ENCODE measurements at places on chromosomes 5 and 9.

DNA sequence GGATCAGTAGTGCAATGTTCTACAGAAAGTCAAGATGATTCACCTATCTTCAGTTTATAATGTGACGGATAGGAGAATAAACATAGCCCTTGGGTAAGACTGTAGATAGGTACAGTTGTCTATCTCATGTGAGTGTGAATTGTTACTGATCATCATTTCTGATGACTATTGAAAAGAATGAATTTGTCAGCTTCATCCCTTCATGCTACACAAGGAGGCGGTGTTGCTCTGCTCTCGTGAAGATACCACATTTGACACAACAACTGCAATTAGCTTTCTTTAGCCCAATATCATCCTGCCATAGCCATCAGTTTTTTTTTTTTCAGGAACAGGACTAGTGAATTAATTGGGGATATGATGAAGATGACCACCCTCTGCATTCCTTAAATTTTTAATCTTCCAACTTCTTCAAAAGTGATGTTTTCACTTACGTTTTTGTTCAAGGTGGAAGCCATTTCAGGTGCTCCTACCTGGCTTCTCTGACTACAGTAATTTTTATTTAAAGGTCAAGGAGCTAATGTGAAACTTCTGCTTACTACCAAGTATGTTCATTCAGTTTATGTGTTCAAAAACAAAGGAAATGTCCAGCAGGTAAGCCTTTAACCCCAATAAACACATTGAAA, 152.9 kb upstream of the MOCS2 start:
- DNase-seq, result no peak

DNA sequence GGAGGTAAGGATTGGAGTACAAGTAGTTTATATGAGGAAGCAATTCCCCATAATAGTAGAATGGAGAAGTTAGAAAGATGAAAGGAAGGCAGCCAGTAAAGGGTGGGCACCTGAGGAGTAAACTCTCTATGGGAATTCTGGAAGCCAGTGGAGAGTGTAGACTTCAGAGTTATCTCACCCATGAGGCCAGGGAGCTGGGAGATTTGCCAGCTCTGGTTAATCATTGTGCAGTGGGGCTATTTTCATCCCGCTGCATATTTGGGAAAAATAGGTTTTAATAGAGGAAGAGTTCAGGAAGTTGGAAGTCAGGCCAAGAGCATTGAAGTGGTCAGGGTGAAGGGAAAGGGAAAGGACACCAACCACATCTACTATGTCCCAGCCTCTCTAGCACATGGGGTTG, 242.3 kb upstream of the BRINP1 start:
- no peak for DNase-seq

DNA sequence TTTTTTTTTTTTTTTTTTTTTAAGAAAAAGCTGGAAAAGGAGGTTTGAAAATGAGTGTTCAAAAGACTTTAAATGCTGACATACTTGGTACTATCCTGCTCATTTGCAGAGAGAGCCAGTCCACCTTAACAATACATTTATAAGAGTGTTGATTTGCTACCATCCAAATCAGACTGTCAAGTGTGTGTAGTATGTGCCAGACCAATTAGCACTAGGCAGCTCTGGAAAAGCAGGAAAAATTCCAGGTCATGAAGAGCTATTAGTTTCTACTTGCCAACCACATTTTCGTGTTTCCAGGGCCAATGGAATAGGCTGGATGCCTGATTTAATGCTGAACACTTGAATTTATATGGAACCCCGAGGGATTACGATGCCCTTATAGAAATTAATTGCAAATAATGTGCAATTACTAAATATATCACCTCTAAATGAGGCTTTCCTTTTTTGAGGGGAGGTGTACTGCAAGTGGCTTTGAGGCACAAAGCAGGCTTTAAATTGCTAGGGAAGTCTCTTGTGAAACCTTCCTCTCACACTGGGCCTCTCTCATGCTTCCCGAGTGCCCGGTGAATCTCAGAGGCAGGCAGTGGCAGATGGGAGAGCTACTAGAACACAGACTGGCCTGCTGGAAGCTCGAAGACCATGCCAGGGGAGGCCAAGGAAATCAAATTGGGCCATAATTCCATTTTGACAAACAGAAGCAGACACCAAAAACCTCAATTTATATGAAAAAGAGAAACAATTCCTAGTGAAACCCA, 178.7 kb downstream of the PPP2R2B start:
- no peak for DNase-seq

GRCh38 chr5:160833806-160834205, 18.2 kb downstream of the ATP10B start:
- no peak for DNase-seq

- no peak for DNase-seq
Measured at GRCh38 chr5:25754895-25755294, 1110.1 kb upstream of the CDH10 start.

DNA sequence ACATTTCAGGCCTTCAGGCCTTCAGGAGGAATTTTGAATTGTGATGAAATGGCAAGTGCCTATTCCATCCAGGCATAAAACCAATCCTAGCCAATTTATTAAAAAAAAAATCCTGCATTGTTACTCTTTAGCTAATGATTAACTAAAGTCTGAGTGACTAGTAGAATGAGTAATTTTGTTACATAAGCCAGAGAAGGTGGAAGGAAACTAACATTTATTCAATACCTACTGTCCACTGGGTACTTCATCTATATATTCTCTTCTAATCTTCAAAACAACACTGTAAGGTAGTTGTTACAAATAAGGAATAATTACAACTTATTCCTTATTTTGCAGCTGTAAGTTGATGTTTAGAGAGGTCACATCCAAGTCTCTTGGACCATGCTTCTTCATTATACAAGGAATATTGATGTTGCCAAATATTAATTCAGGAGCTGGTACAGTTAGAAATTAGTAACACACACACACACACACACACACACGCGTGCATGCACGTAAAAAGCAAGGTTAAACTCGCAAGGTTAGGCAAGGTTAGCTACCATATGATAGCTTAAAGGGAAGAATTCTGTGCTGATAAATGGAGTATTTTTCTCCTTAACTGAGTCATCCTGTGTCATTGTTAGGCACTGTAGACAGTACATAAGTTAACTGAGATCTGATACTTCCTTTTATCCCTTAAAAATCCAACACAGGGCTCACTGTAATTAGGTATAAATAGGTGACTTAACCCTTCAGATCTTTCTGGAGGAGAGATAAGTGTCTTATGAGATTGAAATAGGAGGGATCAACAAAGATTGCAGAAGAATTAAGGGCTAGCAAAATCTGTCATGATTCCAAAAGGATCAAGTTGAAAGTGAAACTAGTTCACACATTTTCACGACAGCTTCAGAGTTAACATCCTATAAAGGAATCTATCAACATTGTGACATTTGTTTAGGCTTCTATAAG, 596.9 kb downstream of the PDE4D start:
- DNase-seq, result no peak

DNA sequence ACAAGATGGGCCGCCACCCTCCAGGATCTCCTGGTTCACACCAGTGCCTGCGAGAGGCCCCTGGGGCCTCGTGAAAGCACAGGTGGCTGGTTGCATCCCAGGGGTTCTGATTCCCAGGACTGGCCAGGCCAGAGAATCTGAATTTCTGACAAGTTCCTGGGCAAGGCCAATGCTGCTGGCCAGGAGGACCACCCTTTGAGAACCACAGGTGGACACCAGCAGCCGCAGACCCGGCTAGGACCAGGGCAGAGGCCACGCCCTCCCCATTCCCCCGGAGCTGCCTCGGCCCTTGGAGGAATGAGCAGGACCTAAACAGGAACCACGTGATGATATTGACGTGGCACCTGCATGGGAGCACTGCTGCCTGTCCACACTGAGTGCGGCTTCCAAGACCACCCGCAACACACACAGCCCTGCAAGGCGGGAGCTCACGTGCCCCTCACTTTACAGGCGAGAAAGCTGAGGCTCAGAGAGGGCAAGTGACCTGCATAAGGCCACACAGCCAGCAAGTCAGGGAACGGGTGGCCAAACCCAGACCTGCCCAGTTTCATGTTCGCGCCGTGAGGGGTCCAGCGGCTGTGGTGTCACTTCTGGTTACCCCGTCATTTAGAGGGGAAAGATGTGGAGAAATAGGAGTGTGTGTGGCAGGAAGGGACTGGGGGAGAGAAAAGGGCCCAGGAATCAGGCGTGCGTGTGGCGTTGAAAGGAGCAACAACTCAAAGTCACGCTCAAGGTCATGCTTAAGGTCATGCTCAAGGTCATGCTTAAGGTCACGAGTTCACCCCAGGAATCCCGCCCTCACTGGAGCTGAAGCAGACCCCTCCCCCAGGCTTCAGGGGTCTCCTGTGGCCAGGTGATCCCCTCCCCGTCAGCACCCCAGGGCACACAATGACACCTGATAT, 105.9 kb upstream of the IER5L start:
- DNase-seq, result no peak

- DNase-seq, result no peak
Measured at GRCh38 chr9:136876476-136876875, 9.8 kb upstream of the TRAF2 start.

- no peak for DNase-seq
Measured at GRCh38 chr5:116525674-116526073, 48.9 kb downstream of the SEMA6A start.

DNA sequence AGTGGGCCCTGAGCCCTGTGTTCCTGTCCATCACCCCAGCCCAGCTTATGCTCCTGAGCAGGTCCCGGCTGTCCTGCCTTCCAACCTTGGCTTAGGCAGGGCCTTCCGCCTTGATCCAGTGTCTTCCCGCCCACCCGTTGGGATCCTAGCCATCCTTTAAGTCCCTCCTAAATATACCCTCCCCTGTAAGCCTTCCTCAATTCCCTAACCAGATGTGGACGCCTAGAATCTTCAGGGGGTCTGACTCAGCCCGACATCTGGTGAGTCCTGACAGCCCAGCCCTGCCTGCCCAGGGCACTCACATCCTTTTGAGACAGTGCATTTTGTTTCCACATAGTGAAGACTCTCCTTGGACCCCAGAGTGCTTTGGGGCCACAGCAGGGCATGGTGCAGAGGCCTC, 23.7 kb downstream of the SLC6A7 start:
- no peak for DNase-seq

- DNase-seq, result no peak
Measured at GRCh38 chr5:130164966-130165365, 260.7 kb downstream of the CHSY3 start.

GRCh38 chr5:134511796-134512660, 13.4 kb upstream of the JADE2 start:
- DNase-seq, result no peak

- DNase-seq, result no peak
Measured at GRCh38 chr9:79663878-79664277, 92.1 kb downstream of the TLE4 start.

Measured in CD4-positive, alpha-beta T cell treated with Interleukin-4 for 4 hours (primary cell).